ENCODE measurements at places on chromosomes 7 and 10. TPM values are rescaled to one million over a fixed set of nuclear protein-coding genes. Genes with fewer than 3 reads are reported as not detected.
A peak's percentile ranks its signal among the peaks of the same experiment; 100 is the strongest.

DNA sequence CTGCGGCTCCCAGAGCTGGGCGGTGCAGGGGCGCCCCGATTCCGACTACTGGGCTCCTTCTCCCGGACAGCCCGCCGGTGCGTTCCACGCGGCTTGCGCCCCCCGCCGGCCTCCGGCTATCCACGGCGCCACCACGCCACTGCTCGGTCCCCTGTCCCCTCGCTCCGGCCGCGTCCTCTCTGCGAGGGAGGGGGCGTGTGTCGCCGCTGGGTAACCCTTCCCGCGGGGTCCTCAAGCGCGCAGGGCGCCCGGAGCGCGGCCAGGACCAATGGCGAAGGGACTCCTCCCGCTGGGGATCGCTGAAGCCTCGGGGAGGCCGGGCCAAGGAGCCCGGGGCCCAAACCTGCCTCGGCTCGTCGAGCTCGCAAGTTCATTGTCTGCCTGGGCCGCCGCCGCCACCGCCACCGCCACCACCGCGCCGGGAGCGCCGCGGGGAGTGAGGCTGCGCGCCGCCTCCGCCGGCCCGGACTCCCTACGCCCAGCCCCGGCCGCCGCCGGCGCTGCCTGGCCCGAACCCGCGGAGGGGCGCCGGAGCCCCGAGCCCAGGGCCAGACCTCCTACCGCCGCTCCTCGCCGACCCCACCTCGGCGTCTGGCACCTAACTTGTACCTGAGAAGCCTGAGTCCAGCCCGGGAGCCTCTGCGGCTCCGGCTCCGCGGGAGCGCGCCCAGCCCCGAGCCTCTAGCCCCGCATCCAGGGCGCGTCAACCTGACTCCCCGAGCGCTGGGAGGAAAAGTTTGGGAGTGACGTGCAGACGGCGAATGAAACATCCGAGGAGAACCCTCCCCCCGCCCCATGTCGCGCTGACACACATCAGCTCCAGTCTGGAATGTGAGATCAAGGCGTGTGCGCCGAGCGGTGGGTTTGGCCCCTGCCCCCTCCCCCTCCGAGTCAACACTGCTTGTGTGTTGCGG, at the start of gene CHST15:
Gene CHST15, minus strand, starts transcription at position 739 of the 914 bp plus-strand sequence. CDS start 47,386 bp downstream, outside the sequence.
- peak; percentile 69 for DNase-seq

DNA sequence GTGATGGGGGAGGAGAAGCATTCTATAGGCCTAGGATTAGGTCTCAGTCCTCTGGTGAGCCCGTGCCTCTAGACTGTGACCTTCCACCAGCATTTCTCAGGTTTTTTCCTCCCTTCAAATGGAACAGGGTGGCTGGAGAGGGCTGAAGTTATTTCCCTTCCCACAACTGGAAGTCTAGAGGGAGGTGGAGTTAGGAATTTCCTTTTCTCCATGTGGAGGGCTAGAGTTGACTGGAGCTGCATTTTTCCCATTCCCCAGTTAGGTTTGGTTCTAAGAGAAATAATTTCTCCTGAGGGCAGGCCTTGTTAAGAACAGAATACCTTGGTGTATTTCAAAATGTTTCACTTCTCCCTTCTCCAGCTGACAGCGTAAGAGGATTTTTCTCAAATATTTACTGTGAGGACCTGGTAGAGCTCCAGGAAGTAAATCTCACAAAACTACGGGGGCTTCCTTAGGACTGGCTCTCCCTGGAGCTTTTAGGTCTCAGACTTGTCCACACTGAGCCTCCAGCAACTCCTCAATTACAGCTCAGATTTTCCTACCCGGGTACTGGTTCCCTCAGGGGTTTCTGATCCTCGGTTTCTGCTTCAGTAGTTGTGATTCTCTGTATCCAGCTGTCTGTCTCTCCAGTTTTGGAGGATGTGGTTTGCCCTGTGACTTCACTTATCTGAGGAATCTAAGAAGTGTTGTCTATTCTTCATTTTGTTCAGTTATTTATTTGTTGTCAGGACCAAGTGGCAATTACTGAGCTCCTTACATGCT, 6.0 kb upstream of the REEP3 start:
- DNase-seq, result peak; percentile 75

GRCh38 chr7:74467876-74468275, 14.2 kb downstream of the GTF2IRD1 start:
- no peak for DNase-seq

DNA sequence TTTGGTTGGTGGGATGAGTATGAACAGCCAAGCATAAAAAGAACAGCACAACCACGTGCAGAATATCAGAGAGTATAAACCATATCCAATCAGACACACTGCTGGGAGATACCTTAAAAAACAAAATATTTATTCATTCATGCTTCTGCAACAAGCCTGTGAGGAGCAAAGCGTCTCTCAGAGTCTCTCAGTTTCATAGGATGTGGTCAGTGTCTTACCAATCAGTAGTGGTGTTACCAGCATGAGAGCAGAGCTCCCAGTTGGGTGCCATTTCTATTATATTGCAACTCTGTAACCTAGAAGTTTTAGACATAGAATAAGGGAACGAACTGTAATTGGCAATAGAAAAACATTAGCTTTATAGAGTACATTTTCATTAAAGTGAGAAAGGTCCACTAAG, 445.9 kb upstream of the LRRN3 start:
- no peak for DNase-seq

GRCh38 chr7:98664882-98665281, 47.8 kb downstream of the NPTX2 start:
- DNase-seq, result no peak

- DNase-seq, result no peak
Measured at GRCh38 chr7:153444641-153445040, 607.6 kb upstream of the DPP6 start.

DNA sequence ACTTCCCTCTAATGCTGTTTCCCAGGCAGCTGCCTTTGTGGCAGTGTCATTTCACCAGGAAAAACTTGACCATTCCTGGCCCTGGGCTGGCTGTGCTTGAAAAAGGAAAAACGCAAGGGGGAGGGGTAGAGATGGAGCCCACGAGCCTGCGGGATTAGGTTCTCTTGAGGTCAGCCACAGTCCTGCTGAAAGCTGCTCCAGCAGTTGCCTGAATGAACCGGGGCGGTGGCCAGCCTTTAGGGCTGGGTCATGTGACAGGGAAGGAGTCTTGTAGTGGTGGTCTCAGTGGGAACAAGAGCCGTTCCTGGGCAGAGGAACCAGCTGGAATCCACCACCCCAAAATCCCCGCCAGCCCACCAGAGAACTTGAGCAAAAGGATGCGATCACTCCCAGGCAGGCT, 51.2 kb upstream of the LRRC4 start:
- no peak for DNase-seq

DNA sequence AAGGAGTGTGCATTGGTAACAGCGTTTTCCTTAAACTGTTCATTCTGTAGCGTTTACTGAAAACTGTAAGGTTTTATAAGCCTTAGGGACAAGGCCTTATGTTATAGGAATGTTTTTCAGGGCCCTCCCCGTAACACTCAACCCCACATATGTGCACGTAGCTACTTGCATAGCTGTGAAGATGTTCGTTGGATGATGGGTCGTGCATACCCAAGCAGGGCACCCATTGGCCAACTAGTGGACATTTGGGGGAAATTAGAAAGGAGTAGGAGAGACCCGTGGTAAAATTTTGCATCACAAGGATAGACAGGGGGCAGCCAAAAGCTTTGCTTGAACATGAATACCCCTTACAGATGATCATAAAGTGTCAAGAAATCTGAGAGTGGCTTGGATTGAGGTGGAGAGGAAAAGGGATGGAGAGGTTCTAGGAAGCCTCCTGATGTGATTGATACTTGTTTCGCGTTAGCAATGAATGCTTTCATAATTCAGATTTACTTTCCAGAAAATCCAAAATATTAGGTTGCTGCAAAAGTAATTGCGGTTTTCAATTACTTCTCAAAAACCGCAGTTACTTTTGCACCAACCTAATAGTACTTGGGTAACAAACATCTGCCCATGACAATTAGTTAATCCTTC, 878 bp downstream of the SEC61A2 start:
- DNase-seq, result peak; percentile 63

DNA sequence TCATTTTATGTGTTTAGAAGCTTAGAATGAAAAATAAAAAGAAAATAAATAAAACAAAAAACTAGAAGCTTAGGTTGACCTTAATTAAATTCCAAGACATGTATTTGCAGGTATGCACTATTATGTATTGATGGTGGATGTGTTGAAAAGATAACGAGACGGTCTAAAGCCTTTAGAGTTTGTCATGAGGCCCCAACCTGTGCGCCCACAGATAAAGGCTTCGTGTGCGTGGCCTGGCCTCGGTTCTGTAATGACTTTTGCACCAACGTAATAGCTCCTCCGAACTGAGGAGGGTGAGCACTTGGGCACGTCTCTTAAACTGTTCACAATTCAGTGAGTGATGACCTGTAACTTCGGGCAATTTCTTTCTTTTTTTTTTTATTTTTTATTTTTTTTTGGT, 43.7 kb upstream of the NCAPG2 start:
- DNase-seq, result no peak

DNA sequence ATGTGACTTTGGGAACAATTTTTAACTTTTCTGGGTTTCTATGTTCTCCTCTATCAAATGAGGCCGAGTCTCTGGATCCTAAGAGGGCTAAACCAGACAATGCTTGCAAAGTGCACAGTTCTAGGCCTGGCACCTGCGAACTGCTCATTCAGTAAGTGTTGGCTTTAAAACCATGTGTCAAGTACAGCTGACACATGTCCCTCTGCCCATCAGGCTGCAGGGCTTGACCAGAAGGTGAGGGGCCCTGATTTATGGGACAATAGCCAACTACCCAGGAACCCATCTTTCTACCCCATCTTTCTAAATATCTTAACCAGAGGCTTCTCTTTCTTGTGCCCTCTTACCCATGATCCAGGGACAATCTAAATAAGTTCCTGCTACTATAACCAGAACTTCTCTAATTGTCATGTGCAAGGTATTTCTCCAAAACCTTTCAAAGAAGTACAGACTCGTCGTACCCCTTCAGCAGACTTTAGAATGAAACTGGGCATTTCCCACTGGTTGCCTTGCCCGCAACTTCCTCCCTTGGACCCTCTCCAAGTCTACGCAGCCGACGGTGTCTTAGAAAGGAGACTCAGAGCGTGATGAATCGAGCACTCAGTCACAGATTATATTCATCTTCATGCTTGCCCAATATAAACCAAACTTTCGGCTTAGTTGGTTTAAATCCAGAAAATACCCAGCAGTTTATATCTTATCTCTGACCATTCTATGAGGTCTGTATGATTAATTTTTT, 69.8 kb upstream of the STEAP1B start:
- DNase-seq, result peak; percentile 85

- peak; percentile 73 for DNase-seq
Measured at GRCh38 chr7:33888166-33888565, 17.2 kb upstream of the BMPER start.

The ACBD7 gene
- 0.79 TPM for total RNA-seq

Data from astrocyte (in vitro differentiated cells and primary cell).